ENCODE measurements at places on chromosomes 16 and 17.

GRCh38 chr16:83100679-83101078, 473.9 kb downstream of the CDH13 start:
- no peaks in the 10 kb centered on the region for H3K36me3 ChIP-seq
- no peaks in the 10 kb centered on the region for H3K4me1 ChIP-seq
- no peaks in the 10 kb centered on the region for H3K27me3 ChIP-seq
- no peak for DNase-seq
- no peak overlapping the region for H3K4me3 ChIP-seq

DNA sequence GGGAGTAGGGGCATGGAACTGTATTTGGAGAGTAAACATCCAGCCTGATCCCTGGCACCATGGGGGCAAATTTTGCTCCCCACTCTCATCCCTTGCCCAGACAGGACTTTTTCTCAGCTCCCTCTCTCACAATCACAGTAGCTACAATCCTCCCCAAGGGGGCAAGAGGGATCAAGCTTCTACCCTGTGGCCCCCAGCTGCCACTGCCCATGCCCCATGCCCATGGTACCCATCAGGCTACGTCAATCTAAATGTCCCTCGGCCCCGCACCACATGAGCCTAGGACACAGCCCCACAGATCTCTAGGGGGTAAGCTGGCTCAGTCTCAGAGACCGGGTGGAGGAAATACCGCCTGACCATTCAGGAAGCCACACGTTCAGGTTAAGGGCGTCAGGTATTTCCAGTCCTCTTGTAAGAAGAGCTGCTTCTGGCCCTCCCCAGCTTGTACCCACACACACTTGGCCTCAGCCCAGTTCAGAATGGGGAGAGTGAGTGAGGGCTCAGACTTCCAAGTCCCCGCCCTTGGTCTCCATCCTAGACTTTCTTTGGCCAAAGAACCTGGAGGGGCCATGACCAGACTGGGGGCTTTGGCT, 1.8 kb downstream of the CACNB1 start:
- H3K4me1 ChIP-seq, result peaks cover 54% of the 10 kb centered on the region
- no peaks in the 10 kb centered on the region for H3K27me3 ChIP-seq
- H3K27ac ChIP-seq, result peak overlapping the region; percentile 16
- peaks cover 24% of the 10 kb centered on the region for H3K36me3 ChIP-seq

DNA sequence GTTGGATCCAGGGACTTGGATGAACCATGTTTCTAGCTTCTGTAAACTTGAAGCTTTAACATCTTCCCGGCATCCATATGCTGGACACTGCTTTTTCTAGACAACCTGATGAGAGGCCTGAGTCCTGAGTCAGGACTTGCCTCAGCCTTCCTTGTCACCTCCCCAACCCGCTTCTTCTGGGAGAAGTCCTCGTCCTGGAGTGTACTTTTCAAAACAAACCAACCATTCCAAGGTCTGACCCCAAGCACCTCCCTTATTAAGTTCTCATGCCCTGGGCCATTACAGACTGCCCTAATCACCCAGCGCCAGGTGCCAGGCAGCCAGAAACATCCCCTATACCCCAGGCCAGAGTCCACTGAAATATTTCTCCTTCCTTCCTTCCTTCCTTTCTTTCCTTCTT, 59.4 kb downstream of the CLEC19A start:
- H3K4me3 ChIP-seq, result no peak overlapping the region
- H3K27me3 ChIP-seq, result no peaks in the 10 kb centered on the region
- no peak overlapping the region for H3K27ac ChIP-seq
- H3K4me1 ChIP-seq, result no peaks in the 10 kb centered on the region

- H3K4me1 ChIP-seq, result peaks cover 2% of the 10 kb centered on the region
- no peak overlapping the region for H3K27ac ChIP-seq
- H3K36me3 ChIP-seq, result no peaks in the 10 kb centered on the region
- peaks cover 54% of the 10 kb centered on the region for H3K27me3 ChIP-seq
These were observed 8.1 kb upstream of the KREMEN2 start for GRCh38 chr16:2955779-2956578.

- no peak overlapping the region for H3K27ac ChIP-seq
- DNase-seq, result no peak
- H3K4me3 ChIP-seq, result no peak overlapping the region
- no peaks in the 10 kb centered on the region for H3K36me3 ChIP-seq
- H3K4me1 ChIP-seq, result no peaks in the 10 kb centered on the region
These were observed 349.2 kb upstream of the SALL1 start for GRCh38 chr16:51500306-51500705.

DNA sequence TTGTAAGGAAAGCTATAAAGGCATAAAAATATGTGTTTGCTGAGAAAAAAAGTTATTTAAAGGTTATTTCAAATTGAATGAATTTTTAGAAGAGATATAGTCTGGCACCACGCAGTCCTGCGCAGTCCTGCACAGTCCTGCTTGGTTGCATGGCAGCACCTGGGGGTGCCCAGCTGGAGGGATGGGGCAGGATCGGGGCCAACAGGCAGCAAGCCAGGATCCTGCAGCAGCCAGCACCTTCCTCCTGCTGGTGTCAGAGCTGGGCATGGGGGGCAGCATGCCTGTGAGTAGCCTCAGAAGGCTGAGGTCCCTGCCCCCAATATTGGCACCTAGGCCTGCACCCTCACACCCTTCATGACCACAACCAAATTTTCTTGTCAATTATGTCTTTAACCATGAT, 46.0 kb downstream of the GLG1 start:
- H3K36me3 ChIP-seq, result peaks cover 18% of the 10 kb centered on the region
- no peak for DNase-seq
- peaks cover 29% of the 10 kb centered on the region for H3K4me1 ChIP-seq
- H3K4me3 ChIP-seq, result no peak overlapping the region
- H3K27me3 ChIP-seq, result no peaks in the 10 kb centered on the region

- H3K36me3 ChIP-seq, result peaks cover 47% of the 10 kb centered on the region
- H3K27me3 ChIP-seq, result peaks cover 1% of the 10 kb centered on the region
- DNase-seq, result no peak
- peaks cover 49% of the 10 kb centered on the region for H3K4me1 ChIP-seq
- H3K4me3 ChIP-seq, result no peak overlapping the region
- H3K27ac ChIP-seq, result no peak overlapping the region
These were observed 288.3 kb upstream of the TNRC6C start for GRCh38 chr17:77670173-77670572.

DNA sequence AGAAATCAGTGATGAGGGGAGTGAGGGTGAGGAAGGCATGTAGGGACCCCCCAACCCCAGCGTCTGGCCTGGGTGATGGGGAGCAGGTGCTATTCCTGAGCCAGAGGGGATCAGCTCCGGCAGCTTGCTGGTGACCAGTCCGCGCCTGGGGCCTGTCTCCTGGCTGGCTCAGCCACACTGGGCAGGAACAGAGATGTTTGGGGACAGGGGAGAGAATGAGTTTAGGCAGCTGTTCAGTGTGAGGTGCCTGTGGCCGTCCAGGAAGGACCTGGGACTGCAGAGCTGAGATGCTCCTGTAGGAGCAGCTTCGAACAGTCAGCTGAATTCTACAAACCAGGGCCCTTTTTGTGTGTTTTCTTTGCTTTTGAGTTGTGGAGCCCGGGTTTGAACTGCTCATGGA, 23.2 kb upstream of the SPNS2 start:
- H3K4me3 ChIP-seq, result no peak overlapping the region
- peaks cover 11% of the 10 kb centered on the region for H3K4me1 ChIP-seq
- H3K27ac ChIP-seq, result no peak overlapping the region
- H3K36me3 ChIP-seq, result no peaks in the 10 kb centered on the region
- peaks cover 12% of the 10 kb centered on the region for H3K27me3 ChIP-seq

DNA sequence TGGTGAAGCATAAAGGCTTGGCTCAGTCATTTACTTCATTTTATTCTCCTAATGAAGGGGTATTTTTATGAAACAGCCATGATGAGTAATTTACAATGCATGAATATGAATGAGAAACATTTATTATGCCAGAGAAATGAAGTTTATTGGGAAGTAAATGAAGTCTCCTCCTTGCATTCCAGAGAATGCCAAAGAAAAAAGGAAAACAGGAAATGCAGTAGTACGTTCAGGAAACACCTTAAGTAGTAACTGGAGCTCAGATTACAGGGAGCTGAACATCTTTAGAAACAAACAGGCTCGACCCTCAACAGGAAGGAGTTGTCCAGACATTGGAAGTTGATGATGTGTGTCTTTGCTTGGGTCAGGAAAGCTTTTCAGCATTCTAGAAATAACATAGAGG, 4.6 kb downstream of the KRT34 start:
- no peaks in the 10 kb centered on the region for H3K36me3 ChIP-seq
- H3K4me1 ChIP-seq, result peaks cover 2% of the 10 kb centered on the region
- H3K27me3 ChIP-seq, result peaks cover 6% of the 10 kb centered on the region
- H3K4me3 ChIP-seq, result no peak overlapping the region
- no peak for DNase-seq

DNA sequence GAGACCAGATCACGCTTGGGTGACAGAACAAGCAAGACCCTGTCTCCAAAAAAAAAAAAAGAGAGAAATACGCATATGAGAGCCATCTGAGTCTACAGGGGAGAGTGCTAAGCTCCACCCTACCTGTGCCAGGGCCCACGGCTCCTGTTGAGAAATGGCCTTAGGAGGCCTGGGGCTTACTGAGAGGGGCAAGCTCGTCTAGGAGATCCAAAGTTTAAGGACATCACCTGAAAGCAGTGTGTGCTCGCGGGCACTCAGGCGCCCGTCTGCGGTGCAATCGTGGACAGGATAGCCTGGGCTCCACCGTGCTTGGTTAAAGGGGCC, 14.5 kb upstream of the BAIAP2 start:
- DNase-seq, result peak; percentile 16
- peaks cover 19% of the 10 kb centered on the region for H3K27me3 ChIP-seq

- H3K4me1 ChIP-seq, result no peaks in the 10 kb centered on the region
- DNase-seq, result no peak
- no peaks in the 10 kb centered on the region for H3K36me3 ChIP-seq
These were observed 50.0 kb downstream of the NXN start for GRCh38 chr17:929586-929985.

DNA sequence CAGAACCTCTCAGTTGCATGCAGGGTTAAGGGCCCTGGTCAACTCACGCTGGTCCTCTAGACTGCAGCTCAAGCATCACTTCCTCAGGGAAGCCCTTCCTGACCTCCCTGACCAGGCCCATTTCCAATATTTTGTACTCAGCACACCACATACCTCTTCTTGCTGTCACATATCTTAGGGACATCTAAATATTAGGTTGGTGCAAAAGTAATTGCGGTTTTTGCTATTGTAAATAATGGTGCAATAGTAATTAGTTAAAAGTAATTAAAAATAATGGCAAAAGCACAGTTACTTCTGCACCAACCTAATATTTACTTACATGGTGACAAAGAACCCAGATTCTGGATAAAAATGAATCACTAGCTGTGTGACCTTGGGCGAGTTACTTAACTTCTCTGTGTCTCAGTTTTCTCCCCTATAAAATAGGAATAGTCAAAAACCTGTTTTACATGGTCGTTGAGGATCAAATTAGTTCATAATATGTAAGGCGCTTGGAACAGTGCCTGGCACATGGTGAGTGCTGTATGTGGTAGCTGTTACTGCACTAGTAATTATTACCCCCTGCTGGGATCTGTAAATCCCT, 177.4 kb downstream of the PRKCB start:
- no peak for DNase-seq
- H3K27me3 ChIP-seq, result no peaks in the 10 kb centered on the region
- H3K27ac ChIP-seq, result peak overlapping the region; percentile 94
- H3K36me3 ChIP-seq, result peaks cover 12% of the 10 kb centered on the region
- H3K4me3 ChIP-seq, result no peak overlapping the region
- peaks cover 57% of the 10 kb centered on the region for H3K4me1 ChIP-seq

GRCh38 chr16:25134166-25134700, 22.7 kb downstream of the LCMT1 start:
- DNase-seq, result no peak
- no peaks in the 10 kb centered on the region for H3K27me3 ChIP-seq
- H3K4me1 ChIP-seq, result no peaks in the 10 kb centered on the region
- H3K27ac ChIP-seq, result no peak overlapping the region

DNA sequence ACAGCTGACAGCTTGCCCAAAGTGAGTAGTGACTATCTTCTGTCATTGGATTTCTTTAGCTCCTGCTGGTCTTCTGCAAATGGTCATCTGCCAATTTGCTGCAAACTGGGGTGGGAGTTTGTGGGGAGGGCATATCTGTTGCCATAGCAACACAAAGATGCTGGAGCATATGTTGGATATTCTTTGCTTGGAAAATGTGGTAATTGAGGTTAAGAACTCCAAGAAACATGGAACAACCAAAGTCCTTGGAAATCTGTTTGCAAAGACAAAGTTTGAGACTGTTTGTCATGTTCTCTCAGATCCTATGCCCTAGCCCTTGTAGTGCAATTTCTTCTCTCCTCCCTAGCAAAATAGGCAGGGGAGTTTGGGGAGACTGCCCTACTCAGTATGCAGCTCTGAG, 155.3 kb downstream of the PRKCB start:
- no peak for DNase-seq
- no peaks in the 10 kb centered on the region for H3K27me3 ChIP-seq
- H3K27ac ChIP-seq, result no peak overlapping the region
- peaks cover 5% of the 10 kb centered on the region for H3K4me1 ChIP-seq

GRCh38 chr17:13735444-13735843, 133.7 kb upstream of the HS3ST3A1 start:
- no peak for DNase-seq
- H3K36me3 ChIP-seq, result no peaks in the 10 kb centered on the region
- no peak overlapping the region for H3K4me3 ChIP-seq

DNA sequence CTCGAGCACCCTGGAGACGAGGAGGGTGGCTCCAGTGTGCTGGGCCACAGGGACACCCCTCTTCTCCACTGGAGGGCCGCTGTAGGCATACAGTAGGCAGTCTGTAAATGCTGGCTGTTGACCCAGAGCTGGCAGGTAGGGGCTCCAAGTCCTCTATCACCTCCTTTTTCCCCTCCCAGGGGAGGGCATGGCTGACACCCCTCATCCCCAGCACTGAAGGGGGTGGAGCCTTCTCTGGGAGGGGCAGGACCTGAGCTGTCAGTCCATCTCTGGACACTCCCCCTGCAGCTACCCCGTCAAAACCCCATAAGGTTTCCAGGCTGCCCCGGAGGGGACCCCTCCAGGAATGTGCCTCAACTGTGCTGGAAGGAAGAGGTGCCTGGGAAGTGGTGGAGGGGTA, 2.4 kb downstream of the KCNJ12 start:
- no peak overlapping the region for H3K4me3 ChIP-seq
- no peaks in the 10 kb centered on the region for H3K36me3 ChIP-seq
- no peak overlapping the region for H3K27ac ChIP-seq
- H3K4me1 ChIP-seq, result peaks cover 2% of the 10 kb centered on the region
- peaks cover 67% of the 10 kb centered on the region for H3K27me3 ChIP-seq
- DNase-seq, result no peak

- DNase-seq, result no peak
- H3K4me1 ChIP-seq, result peaks cover 9% of the 10 kb centered on the region
- peaks cover 38% of the 10 kb centered on the region for H3K36me3 ChIP-seq
These were observed 73.7 kb downstream of the TNRC6C start for GRCh38 chr17:78032166-78032565.

Measured in activated naive CD4-positive, alpha-beta T cell treated with anti-CD3 and anti-CD28 coated beads, Interleukin-2, amount 10 ng/mL, durations not matched to agents 7 days and 5 days (primary cell).